Progenitor cell of endocrine pancreas (in vitro differentiated cells): ENCODE measurements at places on chromosomes 11 and 22. TPM values are rescaled to one million over a fixed set of nuclear protein-coding genes. Genes with fewer than 3 reads are reported as not detected.

The OR5B21 gene
- not detected in 2 replicates for total RNA-seq

The KCNE3 gene
- total RNA-seq = 1.0 and 1.9 TPM in 2 replicates

The SPON1 gene
- total RNA-seq = 13.3 and 13.7 TPM in 2 replicates

The TRIM49 gene
- not detected in 2 replicates for total RNA-seq

The ARHGEF12 gene
- 64.9 and 66.2 TPM in 2 replicates for total RNA-seq

The EIF4ENIF1 gene
- total RNA-seq = 41.0 and 46.5 TPM in 2 replicates

The SCGB2A2 gene
- total RNA-seq = not detected in 2 replicates

The HPX gene
- 2.5 and 6.1 TPM in 2 replicates for total RNA-seq

- no peak for DNase-seq
These were observed 95.2 kb downstream of the ABTB2 start for GRCh38 chr11:34262531-34263081.

DNA sequence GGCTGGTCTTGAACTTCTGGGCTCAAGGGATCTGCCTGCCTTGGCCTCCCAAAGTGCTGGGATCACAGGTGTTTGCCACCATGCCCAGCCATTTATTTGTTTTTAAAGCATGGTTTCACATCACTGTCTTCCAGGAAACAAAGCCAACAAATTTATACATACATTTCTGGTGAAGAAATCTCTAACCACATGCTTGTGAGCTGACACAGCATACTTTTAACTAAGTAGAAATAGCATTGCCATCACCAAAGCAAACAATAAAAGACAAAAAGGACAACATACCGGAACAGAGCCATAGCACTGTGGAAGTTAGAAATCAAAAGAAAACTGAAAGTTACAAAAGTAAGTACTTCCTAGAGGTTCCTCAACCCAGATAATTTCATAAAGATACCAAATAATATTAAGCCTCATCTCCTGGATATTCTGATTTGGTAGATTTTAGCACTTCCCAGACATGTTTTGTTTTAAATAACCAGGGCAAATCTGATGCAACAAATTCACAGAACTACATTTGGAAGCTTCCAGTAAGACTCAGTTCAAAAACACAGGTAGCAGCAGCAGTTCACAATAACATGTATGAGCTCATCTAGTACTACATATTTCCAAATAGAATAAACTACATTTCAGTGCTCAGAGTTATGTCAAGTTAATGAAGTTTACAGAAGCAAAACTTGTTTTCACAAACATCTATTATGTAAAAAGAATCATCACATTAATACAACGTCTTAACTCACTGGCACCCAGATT, 70.6 kb downstream of the RRAS2 start:
- no peak for DNase-seq

- no peak for DNase-seq
These were observed 193.6 kb downstream of the FAM76B start for GRCh38 chr11:95595973-95596489.

- no peak for DNase-seq
These were observed 78.4 kb downstream of the NAV2 start for GRCh38 chr11:19790831-19791552.

GRCh38 chr22:45680932-45681700, 9.5 kb downstream of the ATXN10 start:
- DNase-seq = no peak

GRCh38 chr11:116373104-116373944, 399.5 kb downstream of the BUD13 start:
- no peak for DNase-seq

DNA sequence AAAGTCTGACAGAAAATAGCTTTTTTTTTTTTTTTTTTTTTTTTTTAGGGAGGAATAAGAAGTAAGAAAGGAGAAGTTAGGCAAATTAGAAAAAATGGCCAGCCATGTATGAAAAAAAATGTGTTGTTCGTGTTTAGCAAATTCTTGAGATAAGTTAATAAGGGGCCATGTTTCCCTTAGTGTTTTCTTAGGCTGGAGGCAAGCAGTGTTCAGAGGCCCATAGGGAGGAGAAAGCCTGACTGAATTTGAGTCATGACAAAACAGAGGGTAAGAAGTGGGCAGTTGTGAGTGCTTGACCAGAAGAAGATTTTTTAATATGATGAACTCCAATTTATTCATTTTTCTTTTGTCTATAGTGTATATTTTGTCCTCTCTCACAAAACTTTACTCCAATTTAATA, 766.4 kb downstream of the FAM181B start:
- no peak for DNase-seq

- no peak for DNase-seq
These were observed 235.8 kb upstream of the PITPNB start for GRCh38 chr22:28154861-28155260.

- no peak for DNase-seq
These were observed 36.1 kb upstream of the ANKK1 start for GRCh38 chr11:113351480-113351879.

DNA sequence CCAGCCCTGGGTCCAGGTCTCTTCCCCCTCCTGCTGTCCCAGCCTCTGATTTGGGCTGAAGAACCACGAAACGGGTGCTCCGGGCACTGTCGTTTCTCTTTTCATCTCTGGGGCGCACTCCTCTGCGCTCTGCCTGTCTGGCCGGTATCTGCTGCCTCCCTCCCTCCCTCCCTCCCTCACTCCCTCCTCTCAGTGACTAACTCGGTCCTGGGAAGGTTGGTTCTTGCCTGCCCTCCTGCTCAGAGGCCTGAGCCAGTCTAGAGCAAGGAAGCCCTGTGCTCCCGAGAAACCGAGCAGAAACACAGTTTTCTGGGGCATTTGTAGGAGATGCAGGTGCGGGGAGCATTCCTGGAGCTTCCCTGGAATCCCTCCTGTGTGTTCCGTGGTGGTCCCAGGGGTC, 1235.2 kb downstream of the BRD1 start:
- DNase-seq = no peak

DNA sequence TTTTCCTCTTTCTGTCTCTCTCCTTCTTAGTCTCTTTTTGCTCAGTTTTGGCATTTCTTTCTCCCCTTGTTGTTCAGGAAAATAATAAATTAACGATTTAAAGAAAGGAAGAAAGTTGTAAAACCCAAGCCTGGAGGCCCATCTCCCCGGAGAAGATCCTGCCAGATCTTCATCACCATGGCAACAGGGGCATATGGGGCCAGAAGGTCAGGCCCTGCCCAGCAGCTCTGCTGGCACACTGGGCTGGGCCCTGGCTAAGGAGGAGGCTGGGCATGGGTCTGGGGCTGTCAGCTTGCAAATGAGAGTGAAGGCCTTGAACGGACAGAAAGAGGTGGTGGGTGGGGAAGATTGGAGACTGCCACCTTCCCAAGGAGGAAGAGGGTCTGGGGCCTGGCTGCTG, 2.8 kb downstream of the LRRC10B start:
- DNase-seq = no peak

DNA sequence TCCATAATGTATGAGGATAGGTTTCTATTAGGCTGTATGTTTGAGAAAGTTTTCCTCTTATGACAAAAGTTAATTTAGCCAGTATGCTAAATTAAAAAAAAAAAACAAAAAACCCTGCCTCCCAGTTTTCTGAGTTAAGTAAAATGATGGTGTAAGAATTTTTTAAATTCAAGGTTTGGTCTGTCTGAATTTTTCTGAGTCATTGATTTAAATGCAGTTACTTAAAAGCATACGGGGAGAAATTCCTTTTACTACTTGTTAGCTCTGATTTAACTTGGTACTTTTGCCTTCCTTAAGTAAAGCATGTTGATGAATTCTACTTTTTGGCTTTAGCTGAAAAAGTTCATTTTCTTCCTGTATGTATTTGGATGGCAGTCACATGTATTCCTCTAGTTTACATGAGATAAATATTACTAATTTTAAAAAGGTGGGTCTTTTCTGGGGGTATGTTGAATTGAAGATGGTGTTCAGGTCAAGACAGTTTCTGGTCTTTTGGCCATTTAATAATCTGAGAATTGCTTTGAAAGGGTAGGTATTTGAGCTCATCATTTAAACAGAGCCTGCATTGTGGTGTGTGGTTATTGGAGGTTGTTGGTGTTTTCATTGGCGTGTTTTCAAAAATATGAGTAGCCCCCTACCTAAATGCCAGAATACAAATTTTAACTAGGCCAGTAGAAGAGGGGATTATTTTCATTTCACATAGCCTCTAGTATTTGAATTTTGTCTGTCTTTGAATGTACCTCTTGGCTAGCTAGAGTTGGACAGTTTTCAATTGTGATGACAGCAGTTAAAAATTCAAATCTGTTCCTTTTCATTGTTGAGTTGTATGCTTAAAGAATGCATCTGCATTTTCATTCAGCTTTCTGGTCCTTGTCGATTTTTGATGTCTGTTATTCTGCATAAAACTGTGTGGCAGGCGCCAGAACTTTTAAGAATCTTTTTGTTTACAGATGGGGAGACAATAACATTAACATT, 64.7 kb downstream of the MTMR3 start:
- DNase-seq = no peak

DNA sequence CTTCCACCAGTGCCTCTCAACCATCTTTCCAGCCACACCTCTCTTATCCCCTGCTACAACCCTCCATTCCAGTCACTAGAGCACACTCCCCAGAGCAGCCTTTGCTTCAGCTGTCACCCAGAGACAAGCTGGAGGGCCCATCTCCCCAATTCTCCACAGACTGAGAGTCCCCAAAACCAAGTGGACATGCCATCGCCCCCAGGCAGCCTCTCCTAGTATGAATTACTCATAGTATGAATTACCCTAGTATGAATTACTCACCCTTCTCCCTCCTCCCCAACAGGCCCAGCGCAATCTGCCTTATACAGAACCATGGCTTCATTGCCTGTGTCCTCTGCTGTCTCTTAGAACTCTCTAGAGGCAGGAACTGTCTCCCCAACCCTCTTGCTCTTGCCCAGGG, 24.8 kb downstream of the MYH9 start:
- DNase-seq = no peak
